Inflammatory macrophage treated with lipopolysaccharide for 4 hours (primary cell): ENCODE measurements at places on chromosomes 4 and X.

DNA sequence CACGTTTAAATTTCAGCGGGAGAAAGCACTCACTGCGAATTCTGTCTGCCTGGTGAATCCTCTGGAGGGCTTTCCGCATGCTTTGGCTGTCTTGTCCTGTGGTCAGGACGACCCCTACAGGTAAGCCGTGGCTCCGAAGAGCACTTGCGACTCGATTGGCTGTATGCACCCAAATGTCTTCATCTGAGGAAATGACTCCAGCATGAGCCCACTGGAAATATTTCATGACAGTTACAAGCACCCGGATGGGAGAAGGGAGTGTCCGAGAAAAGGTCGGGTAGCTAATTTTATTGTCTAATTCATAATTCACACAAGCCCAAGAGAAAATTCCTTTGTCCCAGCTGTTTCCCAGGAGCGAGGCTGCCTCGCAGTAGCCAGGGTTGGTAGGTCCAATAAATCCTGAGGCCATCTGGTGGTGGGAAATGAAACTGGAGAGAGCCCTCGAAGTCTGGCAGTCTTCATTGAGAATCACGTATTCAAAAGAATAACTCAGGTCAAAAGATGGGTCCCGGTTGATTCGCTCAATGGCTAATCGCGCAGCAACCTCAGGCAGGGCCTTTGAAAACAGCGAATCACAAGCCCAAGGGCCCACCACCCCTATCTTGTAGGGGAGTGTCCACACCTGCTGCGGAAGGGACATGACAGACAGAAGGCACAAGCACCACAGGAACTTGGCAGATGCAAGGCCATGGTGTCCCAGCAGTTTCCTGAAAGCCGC is 6.6 kb downstream of the GUCY2F start:
- peak; percentile 15 for DNase-seq

- DNase-seq = no peak
Measured at GRCh38 chr4:11919316-11919715, 490.6 kb upstream of the HS3ST1 start.

DNA sequence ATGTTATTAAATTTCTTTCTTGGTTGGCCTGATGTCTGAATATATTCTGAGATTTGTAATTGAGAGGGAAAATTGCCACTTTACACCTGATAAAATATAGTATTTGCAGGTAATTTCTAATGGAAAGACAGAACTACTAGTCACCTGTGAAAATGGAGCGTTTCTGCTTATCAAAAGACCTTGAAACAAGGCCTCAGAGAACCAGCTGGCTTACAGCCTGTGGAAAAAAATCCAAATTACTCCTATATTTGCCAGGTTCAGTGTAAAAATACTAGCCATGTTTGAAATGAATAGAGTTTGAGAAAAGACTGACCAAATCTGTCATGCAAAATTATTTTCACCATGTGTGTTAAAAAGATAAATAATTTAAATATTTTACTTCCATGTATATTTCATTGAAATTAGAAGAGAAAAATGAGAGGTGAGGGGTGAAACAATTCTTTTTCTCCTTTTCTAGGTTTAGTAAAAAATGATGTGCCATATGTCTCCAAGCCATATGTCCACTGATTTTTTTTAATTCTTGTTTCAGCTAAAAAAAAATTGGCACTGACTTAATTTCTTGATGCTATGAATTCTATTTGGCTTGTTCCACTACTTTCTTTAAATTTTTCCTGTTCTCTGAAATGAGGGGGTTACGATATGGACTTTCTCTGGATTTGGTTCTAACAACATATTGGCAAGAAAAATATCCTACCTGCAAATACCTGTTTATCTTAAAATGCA is 464.9 kb downstream of the GRXCR1 start:
- no peak for DNase-seq

- DNase-seq = no peak
Measured at GRCh38 chrX:13007519-13008188, 32.7 kb downstream of the TMSB4X start.

DNA sequence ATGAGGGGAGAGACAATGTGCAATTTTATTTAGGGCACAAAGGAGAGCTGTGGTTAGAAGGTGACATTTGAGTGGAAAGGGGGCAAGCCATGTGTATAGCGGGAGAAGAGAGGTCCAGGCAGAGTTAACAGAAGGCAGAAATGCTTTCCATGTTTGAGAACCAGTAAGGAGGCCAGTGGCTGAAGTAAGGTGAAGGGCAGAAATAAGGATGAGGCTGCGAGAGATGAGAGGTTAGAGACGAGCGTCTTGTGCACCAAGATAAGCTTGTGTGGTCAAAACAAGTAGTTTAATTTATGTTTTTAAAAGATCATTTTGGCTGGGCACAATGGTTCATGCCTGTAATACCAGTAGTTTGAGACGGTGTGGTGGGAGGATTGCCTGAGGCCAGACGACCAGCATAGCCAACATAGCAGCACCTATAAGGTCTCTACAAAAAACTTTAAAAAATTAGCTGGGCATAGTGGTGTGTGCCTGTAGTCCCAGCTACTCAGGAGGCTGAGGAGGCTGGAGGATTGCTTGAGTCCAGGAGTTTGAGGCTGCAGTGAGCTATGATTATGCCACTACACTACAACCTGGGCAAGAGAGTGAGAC is 8.5 kb downstream of the HTT start:
- DNase-seq = no peak

DNA sequence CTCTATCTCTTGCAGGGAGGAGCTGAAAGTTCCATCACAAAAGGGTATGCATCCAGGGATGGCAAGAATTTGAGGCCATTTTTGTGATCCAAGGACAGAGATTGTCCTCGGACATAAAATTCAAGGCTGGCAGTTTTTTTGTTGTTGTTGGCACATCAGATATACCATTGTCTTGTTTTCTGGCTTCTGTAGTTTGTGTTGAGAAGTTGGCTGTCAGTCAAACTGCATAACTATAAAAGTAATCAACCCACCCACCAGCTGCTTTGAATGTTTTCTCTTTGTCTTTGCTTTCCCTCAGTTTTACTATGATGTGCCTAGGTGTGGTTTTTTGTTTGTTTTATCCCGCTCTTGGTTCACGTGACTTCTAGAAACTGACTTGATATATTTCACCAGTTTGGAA is 21.6 kb upstream of the PDZD4 start:
- no peak for DNase-seq

GRCh38 chrX:131237363-131237762 is 51.7 kb downstream of the IGSF1 start:
- DNase-seq = no peak

- no peak for DNase-seq
Measured at GRCh38 chr4:128735714-128736113, 73.8 kb upstream of the JADE1 start.

DNA sequence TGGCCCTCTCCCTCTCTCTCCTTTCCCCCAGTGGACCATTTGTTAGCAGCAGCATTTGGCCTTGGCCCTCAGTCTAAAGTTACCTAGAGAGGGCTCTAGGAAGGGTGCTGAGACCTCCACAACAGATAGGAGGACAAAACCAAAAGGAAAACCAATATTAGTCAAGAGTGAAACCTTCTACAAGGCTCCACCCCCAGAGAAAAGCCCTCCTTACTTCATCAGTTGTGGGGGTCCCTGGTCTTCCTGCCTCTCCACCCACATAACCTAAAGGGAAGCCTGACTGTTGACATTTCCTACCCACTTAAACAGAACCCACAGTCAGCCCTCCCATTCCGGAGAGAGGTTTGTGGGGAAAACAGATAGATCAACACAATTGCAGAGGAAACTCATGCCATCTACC is 4.7 kb upstream of the CD40LG start:
- no peak for DNase-seq

- DNase-seq = no peak
Measured at GRCh38 chr4:77006753-77007353, 57.3 kb downstream of the SEPTIN11 start.

- no peak for DNase-seq
Measured at GRCh38 chr4:48372272-48372671, 30.9 kb downstream of the SLAIN2 start.

- DNase-seq = no peak
Measured at GRCh38 chr4:52198294-52198693, 147.2 kb downstream of the SPATA18 start.

DNA sequence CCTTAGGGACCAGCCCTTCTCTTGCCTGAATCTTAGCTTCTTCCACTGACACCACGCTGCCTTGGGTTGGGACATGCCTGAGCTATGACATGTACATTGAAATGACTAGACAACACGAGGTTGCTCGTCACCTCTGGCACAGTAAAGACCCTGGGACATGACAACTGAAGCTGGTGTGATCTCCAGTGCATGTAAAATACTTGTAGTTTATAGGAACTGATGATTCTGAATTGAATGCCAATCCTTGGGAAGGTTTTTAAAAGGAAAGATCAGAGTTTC is 100.7 kb upstream of the PGRMC2 start:
- DNase-seq = no peak

GRCh38 chrX:17679261-17679660 is 58.0 kb upstream of the SCML1 start:
- no peak for DNase-seq

GRCh38 chr4:81754169-81754568 is 282.5 kb upstream of the RASGEF1B start:
- no peak for DNase-seq

DNA sequence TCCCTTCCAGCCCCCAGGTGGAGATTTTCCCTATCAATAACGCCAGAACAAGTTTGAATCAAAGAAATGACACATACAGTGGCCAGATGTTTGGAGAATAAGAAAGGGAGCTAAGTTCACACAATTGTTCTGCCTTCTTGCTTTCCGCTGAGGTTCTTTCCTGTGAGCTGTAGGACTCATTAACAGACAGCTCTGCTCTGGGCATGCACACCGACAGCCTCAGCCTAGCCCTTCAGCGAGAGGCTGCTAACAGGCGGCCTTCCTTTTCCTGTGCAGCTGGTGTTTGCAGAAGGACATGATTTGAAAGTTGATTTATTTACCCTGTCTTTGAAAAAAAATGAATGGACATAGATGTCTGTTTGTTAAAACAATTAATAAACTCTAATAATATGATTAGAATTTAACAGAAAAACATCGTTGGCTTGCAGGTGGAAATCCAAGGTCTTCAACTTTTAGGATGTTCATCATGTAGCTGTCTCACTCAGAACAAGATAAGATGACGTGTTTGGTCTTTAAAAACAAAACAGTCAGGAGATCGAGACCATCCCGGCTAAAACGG is 183.3 kb downstream of the KDR start:
- no peak for DNase-seq

DNA sequence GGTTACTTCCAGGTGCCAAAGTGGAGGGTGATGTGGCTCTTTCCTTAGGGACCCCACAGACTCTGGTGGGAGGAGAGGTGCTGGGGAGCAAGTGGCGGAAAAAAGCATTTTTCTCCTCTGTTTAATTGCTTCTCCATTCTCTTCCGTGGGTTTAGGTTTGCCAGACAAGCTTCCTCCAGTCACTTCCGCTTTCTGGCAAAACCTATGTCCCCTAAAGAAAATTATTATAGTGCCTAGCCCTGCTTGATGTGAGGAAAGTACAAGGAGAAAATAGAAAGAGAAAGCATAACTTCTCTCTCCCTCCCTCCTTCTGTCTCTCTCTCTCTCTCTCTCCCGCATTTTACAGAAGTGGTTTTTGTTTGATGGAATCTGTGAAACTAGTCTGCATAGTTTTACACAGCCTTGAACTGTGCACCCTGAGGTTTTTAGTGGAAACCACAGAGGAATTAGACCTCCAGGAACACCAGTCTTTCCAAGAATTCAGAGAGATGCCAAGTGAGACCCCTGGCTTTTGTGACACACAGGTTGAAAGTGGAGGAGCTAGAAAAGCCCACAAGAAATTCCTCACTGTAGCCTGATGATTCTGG is 231.1 kb upstream of the ANXA3 start:
- DNase-seq = peak; percentile 60

- DNase-seq = peak; percentile 51
Measured at GRCh38 chrX:110412971-110413726, 54.5 kb downstream of the RTL9 start.

GRCh38 chr4:6542951-6543350 is 32.0 kb upstream of the MAN2B2 start:
- no peak for DNase-seq

DNA sequence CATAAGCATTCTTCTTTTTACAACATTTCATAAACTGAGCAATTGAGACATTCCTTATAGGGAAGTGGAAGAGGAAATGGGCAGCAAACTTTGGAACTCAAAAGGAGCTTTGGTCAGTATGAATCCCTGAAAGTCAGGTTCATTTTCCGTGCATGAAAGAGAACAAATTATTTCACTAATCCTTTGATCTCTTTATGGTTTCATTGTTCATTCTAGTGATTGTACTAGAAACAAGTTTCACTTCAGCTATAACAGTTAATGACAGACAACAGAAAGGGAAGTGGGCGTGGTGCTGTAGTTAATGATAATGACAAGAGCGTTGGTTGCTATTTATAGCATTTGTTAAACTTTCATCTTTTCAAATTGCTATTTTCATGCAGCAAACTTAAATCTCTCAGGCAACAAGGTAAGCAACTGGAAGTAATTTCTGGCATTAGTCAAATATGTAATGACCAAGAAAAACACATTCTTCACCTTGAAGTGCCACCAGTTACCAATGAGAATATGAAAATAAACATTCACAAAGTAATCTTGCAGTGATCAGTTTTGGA is 98.4 kb downstream of the AREG start:
- DNase-seq = peak; percentile 81

DNA sequence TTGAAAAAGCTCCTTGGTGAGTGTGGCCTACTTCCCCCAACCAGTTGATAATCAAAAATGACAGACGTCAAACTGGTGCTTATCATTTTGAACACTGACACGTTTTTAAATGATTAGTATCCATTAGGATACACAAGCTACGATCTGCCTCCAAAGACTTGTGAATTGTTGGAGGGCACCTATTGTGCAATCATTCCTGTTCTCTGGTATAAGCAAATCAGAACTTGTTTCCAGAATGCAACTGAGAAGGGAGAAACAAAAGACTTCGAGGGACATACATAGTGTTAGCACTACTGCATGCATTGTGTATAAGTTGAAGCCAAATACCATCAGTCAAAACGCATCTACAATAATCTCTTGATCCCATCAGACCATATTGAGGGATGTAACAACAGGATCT is 11.6 kb downstream of the NPY2R start:
- DNase-seq = no peak

DNA sequence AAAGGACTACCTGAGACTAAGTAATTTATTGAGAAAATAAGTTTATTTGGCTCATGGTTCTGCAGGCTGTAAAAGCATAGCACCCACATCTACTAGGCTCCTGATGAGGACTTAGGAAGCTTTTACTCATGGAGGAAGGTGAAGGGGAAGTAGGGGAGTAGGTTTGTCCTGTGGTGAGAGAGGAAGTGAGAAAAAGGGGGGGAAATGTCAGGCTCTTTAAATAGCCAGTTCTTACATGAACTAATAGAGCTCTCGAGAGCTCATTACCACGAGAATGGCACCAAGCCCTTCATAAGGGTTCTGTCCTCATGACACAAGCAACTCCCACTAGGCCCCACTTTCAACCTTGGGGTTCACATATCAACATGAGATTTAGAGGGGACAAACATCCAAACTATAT is 125.5 kb upstream of the NRK start:
- DNase-seq = no peak

GRCh38 chr4:108171339-108172230 is 2.9 kb upstream of the LEF1 start:
- DNase-seq = no peak
